ENCODE measurements at places on chromosomes 12 and 14.

GRCh38 chr12:19700969-19701368 lies 261.7 kb downstream of the AEBP2 start:
- DNase-seq: no peak

- no peak for DNase-seq
These were observed 231.2 kb downstream of the ETNK1 start for GRCh38 chr12:22856178-22856577.

- no peak for DNase-seq
These were observed 46.1 kb downstream of the FANCM start for GRCh38 chr14:45181806-45182205.

GRCh38 chr12:102526656-102527055 lies 46.3 kb upstream of the IGF1 start:
- no peak for DNase-seq

DNA sequence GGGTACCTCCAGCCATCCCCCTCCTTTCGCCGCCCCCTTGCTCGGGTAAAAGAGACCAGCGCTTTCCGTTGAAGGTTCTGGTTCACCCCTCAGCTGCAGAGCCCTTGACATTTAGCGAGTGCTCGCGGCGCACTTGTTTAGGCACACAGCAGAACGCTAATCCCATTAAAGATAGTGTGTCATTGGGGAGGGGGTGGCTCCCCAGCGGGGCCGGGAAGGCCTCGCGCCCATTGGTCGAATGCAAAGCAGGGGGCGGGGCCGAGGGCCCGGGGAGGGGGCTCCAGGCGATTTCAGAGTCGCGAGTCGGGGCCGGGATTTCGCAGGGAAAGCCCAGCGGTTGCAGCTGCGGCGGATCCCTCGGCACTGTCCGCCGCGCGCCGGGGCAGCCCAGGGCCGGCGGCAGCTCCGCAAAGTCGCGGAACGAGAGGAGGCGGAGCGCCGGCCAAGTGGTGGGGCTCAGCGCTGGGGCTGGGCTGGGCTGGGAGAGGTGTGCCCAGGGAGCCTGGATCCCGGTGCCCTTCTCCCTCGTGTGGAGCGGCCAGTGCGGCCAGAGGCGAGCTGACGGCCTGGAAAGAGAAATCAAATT lies 122.9 kb downstream of the TSPAN9 start:
- no peak for DNase-seq

DNA sequence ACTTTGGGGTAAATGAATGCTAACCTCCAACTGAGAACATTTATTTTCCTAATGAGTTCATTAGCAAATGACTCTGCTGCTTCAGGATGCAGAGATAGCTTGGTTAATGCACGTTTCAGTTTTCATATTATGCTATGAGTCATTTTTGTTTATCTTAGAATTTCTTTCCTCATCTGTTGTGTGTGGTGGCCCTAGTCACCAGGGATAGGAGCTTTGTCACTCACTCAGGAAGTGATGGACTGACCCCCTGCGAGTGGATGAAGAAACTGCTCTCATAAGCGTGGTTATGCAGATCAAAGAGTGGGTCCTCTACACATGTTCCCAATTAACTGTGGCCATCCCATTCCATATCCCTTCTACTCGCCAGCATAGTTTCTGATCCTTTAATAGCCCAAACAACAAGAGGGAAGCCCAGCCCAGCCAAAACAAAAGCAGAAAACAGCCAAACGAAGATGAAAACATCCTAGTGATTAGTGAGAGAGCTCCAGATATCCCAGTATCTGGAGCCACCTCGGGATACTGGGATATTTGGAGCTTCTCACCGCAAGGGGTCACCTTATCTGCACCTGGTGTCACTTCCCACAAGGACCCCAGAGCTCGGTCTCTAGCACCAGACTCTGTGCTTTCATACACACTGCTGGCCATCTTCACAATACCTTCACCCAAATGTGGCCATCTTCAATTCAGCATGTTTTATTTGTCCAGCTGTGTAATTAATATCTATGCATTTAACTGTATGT lies 8.6 kb downstream of the TC2N start:
- peak; percentile 50 for DNase-seq

- DNase-seq: no peak
These were observed 92.6 kb upstream of the SFSWAP start for GRCh38 chr12:131618303-131618658.

DNA sequence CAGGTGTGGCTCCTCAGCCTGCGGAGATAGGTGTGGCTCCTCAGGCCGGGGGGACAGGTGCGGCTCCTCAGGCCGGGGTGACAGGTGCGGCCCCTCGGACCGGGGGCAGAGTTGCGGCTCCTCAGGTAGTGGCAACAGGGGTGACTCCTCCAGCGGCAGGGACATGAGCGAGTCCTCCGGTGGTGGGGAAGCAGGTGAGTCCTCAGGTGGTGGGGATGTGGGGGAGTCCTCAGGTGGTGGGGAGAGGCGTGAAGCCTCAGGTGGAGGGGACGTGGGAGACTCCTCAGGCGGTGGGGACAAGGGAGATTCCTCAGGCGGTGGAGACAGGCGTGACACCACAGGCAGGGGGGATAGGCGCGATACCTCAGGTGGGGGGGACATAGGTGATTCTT lies 9.2 kb downstream of the KMT2D start:
- no peak for DNase-seq

GRCh38 chr14:104634886-104635570 lies 30.5 kb upstream of the TMEM179 start:
- DNase-seq: no peak

DNA sequence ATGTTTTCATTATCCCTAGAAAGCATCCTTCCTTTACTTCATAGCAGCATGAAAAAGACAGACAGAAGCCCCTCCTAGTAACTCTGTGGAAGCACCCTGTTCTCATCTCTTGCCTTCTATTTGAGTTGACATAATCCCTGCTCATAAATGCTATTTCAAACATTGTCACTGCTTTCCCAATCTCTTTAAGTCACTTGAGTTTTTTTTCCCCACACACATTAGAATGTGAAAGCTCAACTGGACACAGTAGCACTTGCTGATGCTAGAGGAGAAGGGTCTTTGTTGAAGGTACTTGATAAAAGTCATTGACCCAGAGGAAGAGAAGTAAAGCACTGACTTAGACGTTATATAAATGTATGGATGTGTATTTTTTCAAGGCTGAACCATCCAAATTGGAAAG lies 3.0 kb downstream of the E2F7 start:
- DNase-seq: no peak

DNA sequence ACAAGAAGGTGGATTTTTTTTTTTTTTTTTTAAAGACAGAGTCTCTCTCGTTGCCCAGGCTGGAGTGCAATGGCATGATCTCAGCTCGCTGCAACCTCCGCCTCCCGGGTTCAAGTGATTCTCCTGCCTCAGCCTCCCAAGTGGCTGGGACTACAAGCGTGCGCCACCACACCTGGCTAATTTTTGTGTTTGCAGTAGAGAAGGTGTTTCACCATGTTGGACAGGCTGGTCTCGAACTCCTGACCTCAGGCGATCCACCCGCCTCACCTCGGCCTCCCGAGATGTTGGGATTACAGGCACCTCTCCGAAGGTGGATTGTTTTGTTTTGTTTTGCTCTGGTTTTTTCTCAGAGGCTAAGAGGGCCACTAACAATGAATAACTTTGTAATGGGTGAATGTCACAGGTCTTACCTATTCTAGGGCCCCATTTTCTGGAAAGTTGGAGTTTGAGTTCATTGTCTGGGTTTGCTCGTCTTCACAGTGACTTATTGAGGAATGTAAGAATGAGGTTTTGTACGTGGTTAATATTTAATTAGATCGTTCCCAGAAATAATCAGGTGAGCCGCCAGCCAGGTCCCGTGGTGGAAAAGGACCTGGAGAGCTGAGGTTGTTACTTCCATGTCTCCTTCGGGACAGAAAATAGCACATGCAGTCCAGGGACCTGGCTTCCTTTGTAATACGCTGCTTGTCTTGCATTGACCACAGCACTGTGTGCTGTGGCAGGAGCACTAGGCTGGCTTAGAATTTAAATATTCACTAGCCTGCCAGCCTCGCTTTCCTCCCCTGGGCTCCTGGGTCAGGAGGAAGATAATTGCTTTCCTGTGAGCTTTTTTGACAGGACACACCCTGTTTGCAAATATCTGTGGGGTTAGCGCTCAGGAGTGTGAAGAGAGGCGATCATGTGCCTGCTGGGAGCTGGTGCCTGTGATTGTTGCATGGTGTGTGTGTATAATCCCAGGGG lies 2.3 kb downstream of the HIP1R start:
- no peak for DNase-seq

DNA sequence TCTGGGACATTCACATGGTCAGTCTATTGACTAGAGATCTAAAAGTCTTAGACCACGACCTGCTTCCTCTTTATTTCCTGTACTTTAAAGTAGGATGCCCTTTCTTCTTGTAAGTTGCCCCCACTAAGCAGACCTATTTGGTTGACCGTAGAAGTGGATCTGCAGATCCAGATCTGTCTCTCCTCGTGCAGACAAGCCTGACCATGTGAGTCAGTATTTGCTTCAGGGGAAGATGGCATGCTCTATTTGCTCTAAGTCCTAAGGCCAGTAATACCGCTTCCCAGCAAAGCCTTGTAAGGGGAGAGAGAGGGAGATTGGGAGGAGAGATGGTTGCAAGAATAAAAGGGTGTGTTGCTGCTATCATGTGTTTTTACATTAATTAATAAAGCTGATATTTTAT lies 46.8 kb downstream of the KCNC2 start:
- DNase-seq: no peak

GRCh38 chr14:81625343-81625742 lies 91.7 kb upstream of the SEL1L start:
- DNase-seq: no peak

- DNase-seq: no peak
These were observed 31.8 kb downstream of the CALM1 start for GRCh38 chr14:90428676-90429075.

GRCh38 chr12:56028511-56029165 lies 7.8 kb downstream of the IKZF4 start:
- DNase-seq: no peak

- no peak for DNase-seq
These were observed 127.6 kb upstream of the DAAM1 start for GRCh38 chr14:59060841-59061240.

GRCh38 chr12:93380480-93381121 lies 2.9 kb downstream of the NUDT4 start:
- no peak for DNase-seq

DNA sequence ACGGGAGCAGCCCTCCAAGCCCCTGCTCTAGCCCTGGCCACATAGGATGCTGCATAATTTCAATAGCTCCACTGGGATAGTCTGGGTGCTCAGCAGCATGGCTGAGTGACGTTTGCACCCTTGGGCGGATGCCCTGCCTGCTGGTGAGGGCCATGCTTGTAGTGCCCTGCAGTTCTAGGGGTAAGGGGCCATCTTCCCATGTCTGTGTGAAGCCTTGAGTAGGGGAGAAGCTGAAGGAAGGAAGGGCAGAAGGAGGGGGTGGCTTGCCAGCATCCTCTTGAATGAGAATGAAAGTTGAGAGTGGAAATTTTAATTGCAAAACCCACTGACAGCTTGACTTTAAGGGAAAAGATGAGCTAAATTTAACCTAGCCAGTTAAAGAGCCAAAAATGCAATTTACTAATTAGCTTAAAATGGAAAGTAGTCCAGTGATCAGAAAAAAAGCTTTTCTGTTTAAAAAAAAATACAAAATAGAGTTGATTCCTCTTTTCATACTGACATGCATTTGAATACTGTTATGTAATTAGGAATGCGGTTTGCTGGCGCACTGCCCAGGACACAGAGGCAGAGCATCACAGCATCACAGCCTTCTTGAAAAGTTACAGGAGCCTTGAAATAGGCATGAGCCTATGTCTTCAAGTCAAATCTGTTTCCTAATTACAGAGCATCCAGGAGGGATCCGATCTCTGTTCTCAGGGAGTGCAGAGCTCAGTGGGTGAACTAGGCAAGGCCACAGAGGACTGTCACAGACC lies 18.5 kb upstream of the EML1 start:
- DNase-seq: no peak

DNA sequence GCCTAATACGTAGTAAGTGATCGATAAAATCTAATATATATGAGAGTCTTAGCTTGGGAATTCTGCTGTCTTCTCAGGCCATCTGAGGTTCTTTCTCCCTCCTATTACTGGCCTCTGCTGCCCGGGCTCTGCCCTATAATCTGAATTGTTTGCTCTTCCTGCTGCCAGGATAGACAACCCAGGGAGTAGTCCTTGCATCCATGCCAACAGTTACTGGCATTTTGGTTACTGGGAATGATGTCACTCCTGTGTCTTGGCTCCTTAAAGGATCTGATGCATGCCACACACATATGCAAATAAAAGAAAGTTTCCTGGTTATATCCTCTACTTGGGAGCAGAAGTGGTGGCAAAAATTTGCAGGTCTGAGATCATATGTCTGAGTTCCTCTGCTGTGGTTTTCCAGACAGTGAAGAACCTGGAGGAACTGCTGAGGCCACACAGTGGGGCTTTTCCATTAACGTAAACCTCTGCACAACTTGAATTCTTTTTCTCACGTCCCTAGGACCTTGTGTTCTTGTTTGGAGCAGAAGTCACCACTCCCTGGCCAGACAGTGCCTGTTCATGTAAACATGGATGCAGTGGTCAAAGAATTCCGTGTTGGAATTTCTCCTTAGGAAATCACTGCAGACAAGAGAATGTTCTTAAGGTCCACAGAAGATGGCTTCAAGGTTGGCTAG lies 320.6 kb upstream of the TBX3 start:
- DNase-seq: no peak

DNA sequence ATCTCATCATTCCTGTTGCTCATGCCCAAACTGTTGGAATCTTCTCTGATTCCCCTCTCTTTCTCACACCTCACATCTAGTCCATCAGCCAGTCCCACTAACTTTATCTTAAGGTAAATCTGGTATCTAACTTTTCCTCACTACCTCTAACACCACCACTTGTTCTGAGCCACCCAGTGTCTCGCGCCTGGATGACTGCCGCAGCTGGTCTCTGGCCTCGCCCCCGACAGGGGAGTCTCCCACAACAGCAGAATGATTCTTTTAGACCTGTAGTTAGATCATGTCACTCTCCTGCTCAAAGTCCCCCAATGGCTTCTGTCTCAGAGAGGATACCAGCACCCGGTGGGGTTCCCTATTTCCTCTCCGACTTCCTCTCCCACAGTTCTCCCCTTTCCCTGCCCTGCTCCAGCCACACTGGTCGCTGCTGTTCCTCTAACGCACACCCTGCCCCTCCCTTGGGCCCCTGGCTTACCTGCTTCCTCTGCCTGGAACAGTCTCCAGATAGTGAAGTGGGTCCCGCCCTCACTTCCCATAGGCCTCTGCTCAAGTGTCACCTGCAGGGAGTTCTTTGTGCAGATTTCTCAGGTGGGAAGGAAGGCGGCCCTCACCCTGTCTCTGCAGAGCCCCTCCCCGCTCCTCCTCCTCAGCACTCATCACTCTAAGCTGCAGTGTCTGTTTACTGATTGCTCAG lies 338.5 kb upstream of the FKBP4 start:
- DNase-seq: no peak

DNA sequence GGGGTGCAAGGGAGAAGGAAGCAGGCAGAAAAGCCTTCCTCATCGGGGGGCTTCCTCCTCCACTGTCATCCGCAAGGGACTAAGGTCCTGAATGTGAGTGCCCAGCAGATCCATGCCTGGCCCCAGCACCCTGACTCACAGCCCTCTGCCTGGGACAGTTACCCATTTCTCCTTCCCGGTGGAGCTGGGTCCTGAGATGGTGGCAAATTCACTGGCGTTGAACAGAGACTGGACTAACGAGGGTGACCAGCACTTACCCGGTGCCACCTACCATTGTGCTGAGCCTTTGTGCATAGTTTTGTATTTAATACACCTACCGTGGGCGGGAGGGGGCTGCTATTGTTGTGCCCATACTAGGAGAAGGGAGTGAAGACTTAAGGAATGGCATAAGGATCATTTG lies 30.9 kb upstream of the PLEKHG6 start:
- no peak for DNase-seq
